Stimulated activated CD8-positive, alpha-beta memory T cell treated with anti-CD3 and anti-CD28 coated beads, Interleukin-4, amount 100 ng/mL, for 1 hour (primary cell): ENCODE measurements at places on chromosomes 5 and 9.

GRCh38 chr5:140020601-140021177 lies 22.4 kb downstream of the NRG2 start:
- no peak for DNase-seq

DNA sequence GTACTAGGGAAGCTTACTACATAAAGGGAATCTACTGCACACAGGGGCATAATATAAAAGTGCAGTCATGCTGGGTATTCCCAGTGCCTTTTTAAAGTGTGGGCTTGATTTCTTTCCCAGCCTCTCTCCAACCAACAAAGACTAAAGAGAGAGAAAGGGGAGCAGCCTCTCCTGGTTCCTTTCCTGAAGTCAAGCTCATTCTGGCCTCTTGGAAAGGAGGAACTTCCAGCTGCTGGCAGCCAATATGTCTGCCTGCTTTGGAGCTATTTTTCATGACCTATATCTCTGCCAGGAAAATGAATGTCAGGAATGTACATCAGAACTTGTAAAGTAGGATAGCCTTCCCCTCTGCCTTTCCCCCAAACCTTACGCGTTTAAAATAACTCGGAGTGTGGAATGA lies 57.1 kb downstream of the RAB3C start:
- DNase-seq = no peak

- no peak for DNase-seq
These were observed 1.5 kb downstream of the FAM170A start for GRCh38 chr5:119630752-119631440.

DNA sequence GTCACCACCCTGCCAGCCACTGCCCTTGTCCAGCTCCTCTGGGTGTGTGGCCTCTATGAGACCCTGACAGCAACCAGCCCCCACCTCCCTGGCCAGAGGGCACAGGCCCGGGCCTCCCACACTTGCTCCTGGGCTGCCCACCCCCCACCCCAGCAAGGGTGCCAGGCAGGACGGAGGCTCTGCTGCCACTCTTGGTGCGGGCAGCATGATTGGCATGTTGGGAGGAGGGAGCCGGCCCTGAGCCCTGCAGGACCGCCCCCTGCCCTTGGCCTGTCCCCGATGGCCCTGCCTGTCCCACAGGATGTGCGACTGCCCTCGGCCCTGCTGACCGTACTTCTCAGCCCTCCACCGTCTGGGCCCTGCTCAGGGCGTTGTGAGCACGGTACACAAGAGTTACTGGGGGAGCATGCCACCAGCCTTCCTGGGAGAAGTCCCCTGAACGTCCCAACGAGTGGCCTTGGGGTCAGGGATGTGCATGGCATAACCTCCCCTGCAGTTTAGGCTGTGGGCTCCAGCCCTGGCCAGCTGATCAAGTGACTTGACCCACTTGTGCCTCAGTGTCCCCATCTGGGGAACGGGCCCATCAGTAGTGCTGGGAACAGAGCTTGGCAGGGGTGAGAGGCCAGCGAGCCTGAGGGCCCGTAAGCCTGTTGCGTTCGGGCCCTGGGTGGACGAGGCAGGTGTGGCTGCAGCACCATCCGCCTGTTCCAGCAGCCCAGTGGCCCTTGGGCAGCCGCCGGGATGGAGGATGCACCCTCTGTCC lies 16.0 kb downstream of the GPSM1 start:
- no peak for DNase-seq
